Cardiac atrium fibroblast (primary cell): ENCODE measurements at places on chromosomes 3 and 15. TPM values are rescaled to one million over a fixed set of nuclear protein-coding genes. Genes with fewer than 3 reads are reported as not detected.

IMP3 gene
- 92.0 and 159 TPM in 2 replicates for total RNA-seq

MYL3 gene
- 1.4 TPM in 1 of 2 replicates, not detected in the other for total RNA-seq

NCEH1 gene
- 5.4 and 10.4 TPM in 2 replicates for total RNA-seq

ABCF3 gene
- 51.1 and 56.2 TPM in 2 replicates for total RNA-seq

MYZAP gene
- 0.54 TPM in 1 of 2 replicates, not detected in the other for total RNA-seq

PRR20G gene
- total RNA-seq, result not detected in 2 replicates

ASB14 gene
- not detected in 2 replicates for total RNA-seq
